ENCODE measurements at places on chromosomes 16 and 17.

DNA sequence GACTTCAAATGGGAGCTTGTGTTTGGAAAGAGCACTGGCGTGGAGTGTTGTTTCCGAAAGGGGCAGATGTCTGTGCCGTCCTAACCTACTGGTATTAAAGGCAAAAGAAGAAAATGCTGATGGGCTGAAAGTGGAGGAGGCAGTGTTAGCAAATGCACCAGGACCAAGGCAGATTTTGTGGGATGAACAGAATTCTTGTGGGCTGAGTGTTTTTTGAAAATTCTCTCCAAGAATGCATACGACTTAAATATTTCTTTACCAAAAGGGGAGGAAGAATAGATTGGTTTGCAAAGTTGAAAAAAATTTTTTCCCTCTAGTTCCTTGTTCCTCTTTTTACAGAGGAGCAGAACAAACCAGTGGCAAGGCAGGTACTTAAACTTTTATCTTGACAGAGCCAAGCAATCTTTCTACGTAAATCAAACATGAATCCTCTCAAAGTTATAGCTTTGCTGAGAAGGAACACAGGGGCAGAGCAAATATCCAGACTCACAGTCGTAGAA is 16.8 kb downstream of the MARCHF10 start:
- no peak for DNase-seq

DNA sequence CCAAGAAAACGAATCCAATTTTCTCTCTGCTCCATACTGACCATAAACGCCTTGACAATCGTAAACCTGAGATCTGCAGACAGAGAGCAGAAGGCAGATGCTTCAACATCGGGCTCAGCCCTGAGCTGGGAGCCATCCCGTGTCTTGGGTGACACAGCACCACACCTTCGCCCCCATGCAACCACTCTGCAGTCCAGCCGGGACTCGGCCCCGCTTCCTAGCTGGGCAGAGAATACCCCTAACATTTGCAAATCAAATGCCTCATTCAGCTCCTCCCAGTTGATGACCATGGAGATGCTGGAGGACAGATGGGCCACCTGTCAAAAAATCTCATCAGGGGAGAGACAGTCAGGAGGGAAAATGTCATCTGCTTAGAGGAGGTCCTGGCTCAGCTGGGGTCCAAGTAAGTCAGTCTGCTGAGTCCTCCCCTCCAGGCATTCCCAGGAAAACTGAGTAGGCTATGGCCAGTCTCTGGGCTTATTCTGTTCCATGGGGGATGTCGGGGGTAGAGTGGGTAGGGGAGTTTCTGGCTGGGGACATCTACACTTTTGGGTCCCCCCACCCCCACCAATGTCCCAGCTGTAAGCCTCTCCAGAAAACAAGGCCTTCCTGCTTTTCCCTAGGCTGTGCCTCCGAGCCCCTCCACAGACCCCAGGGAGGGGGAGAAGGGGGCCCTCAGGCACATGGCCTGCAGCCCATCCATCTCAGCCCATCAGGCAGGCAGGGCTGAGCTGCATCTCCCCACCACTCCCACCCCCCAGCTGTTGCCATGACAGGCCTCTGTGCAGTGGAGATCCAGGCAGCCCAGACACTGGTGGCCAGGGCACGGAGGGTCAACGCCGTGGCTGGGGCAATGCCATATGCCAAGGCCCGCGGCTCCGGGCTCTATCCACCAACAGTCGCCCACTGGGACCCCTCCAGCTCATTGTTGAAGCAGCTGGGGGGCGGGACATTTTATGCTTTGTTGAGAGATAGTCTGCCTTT is 158.6 kb downstream of the AXIN2 start:
- no peak for DNase-seq

DNA sequence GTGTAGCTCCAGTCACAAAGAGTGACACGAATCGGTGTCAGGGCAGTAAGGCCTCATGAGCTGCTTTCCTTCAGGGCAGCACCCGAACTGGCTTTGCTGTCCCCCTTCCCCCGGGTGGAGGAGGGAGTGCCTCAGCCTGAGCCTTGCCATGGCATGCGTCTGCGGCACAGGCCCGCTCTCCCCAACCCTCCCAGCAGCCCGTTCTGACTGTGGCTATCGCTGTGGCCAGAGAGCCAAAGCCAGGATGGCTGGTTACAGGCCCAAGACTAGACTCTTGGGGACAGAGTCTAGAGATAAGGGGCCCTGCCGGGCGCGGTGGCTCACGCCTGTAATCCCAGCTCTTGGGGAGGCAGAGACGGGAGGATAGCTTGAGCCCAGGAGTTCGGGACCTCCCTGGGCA is 25.9 kb downstream of the CLUH start:
- DNase-seq, result no peak

DNA sequence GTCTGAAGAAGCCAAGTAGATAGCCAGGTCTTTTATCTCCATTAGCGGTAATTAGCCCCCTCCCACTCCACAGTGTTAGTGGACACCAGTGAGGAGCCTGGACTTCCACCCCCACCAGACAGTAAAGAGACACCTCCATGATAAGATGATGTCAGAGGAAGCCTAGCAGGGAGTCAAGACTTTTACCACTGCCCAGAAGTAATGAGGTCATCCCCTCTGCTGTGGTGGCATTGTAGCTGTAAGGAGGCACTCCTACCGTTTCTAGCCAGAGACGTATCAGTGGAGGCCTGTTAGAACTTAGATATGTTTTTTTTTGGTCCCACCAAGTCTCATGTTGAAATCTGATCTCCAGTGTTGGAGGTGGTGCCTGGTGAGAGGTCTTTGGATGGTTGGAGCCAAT is 38.1 kb downstream of the PIK3R5 start:
- no peak for DNase-seq

DNA sequence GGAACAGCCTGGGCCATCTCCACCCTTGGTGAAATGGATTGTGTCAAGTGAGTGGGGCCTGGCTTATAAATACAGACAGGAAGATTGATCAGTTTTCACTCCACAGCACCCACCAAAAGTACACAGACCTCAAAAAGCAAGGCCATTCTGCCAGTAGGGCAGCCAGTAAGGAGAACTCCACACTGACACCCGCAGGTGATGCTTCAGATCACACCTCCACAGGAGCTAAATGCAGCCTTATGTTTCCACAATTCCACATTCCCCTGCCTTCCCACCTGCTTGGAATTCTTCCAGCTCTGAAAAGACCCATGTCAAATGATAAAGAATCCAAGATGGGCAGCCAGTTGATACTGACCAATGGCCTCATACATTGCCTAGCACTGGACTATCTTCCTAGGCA is 191.1 kb downstream of the ZFHX3 start:
- DNase-seq, result peak; percentile 26

GRCh38 chr16:65318138-65318537 is 196.3 kb upstream of the CDH11 start:
- peak; percentile 99 for DNase-seq

DNA sequence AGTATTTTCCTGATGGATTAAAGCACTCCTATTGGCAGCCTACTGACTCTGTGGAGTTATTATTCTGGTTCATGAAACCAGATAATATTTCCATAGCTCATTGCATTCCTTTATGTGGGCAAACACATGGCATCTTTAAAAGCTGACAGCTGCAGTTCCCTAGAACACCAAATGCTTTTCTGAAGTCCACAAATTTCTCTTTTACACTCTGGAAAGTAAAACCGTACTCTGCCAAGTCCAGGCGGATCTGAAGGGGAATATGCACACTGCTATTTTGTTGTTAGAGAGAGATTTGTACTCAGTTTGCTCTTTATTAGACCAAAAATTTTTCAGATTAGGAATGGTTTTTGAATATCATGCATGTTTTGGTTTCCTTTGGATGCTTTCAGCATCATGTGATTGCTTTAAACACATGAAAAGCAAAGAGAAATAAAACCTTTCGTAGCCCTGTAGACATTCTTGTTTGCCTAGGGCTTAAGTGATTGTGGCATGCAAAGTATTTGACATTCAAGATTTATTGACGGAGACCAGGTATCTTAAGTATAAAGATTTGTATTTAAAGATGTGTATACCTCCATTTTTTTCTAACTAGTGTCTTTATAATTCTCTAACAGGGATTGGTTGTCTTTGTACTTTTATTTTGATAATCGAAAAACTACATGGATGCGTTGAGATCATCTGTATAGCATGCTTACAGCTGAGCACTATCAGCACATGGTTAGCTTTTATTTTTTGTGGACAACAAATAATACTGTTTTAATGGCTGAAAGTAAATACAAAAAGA is 19.5 kb downstream of the SEC14L1 start:
- no peak for DNase-seq

DNA sequence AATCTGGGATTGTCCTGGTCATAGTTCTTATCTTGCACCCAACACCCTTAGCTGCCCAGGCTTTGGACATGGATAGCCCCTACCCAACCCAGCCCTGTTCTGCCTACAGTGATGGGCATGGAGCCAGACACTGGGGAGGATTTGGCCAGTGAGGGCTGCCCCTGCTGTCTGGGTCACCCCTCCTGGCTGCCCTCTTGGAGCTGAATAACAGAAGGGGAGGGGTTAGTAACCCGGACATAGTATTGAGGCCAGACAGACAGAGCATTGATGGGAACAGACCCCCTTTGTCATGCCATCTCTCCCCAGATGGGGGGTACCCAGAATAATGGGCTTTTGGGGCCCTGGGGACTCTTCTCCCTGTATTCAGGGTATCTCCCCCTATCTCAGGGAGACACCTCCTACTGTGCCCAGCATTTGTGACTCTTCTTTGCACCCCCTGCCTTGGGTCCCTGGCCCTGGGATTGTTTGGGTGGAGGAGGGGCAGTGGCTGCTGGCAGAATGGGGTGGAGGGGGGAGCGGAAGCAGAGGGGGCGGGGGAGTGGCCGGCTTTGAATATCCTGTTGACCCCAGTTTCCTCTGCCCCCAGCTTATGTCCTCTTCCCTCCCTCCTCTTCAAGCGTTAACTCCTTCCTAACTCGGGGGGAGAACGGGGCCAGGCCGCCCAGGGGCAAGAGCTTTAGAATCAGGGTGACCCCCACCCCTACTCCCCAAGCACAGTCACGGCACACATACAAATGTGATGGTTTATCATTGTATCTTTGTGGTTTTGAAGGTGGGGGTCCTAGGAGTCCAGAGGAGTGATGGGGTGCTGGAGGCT is 17.0 kb downstream of the GJD3 start:
- DNase-seq, result no peak

GRCh38 chr17:357644-358043 is 5.0 kb upstream of the RPH3AL start:
- no peak for DNase-seq

GRCh38 chr17:36791150-36791941 is 145.9 kb upstream of the LHX1 start:
- DNase-seq, result no peak
